Adipocyte (in vitro differentiated cells): ENCODE measurements at places on chromosomes 4 and X.

DNA sequence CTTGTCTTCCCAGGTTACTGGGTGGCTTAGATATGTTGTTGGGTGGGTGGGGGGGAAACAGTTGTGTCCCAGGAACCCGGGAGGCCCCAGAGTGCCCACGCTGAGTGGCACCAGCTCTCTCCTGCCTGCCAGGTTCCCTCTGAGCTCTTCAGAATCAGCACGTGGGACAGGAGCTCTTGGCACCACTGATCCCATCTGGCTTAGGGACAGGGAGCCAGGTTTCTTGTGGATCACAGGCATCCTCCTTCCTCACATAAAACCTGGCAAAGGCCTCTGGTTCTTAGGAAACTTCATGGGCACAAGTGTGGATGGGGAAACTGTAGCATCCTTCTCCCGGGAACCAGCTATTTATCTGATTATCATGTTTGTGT is 3.4 kb downstream of the GPR78 start:
- DNase-seq: no peak

GRCh38 chr4:174873931-174874330 is 44.2 kb upstream of the ADAM29 start:
- peak; percentile 58 for DNase-seq

GRCh38 chrX:67787196-67787595 is 243.4 kb downstream of the AR start:
- DNase-seq: no peak

- DNase-seq: no peak
These were observed 157.1 kb upstream of the PGRMC2 start for GRCh38 chr4:128444544-128445302.

GRCh38 chr4:159498446-159499115 is 395.7 kb downstream of the RAPGEF2 start:
- no peak for DNase-seq

GRCh38 chr4:31408121-31408520 is 688.0 kb downstream of the PCDH7 start:
- peak; percentile 10 for DNase-seq

DNA sequence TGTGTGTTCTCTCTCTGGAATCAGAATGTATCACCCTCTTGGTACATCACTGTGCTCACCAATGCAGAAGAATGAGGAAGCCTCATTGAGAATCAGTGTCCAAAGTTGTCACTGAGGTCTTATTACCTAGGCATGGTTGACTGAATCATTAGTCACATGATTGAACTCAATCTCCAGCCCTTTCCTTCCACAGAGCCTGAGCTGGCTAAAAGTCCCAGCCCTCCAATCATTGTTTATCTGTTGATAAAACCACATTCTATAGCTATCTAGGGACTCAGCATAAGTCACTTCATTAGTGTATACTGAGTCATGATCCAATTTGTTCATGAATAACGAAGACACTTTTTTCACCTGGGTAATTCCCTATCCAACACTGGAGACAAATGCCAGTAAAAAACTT is 396.8 kb downstream of the TRAM1L1 start:
- DNase-seq: no peak

DNA sequence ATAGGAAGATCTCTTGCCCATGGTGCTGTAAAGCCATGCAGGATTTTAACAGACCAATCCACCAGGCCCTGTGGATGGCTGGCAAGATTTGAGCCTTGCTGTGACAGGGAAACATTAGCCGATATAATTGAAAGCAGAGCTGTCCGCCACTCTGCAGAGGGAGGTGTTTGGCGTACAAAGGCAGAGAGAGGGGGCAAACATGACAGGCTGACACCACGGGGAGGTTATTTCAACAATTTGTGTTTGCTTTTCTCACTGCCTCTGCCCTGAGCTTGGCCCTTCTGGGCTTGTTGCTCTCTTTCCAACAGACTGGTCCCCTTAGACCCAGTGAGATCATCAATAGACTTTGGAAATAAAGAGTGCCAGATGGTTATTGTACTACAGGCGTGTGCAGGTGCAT is 59.4 kb downstream of the CLNK start:
- no peak for DNase-seq

DNA sequence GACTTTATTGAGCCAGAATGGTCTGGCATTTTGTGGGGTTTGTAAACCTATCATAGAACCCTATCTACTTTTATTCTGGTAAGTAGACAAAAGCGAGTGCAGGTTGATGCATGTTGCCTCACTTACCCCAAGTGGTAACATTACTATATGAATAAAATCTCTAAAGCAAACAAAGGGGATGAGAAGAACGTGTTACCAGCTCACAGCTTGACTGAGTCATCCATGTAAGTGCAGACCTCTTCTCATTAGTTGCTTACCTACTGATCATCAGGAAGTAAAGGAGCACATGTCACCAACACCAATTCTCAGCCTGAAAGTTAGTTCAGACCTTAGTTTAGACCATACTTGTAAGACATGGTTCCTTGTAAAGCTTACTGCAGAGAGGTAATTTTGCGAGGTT is 1328.3 kb downstream of the C4orf33 start:
- DNase-seq: no peak

GRCh38 chr4:39528061-39528465 is 824 bp upstream of the UGDH start:
- peak; percentile 90 for DNase-seq

DNA sequence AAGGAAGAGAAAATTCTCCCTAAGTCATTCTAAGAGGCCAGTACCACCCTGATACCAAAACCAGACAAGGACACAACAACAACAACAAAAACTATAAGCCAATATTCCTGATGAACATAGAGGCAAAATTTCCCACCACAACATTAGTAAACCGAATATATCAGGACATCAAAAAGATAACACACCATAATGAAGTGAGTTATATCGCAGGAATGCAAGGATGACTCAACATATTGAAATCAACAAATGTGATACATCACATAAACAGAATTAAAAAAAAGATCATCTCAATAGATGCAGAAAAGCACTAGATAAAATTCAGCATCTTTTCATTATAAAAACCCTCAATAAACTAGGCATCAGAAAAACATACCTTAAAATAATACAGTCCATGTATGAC is 1844.4 kb upstream of the PCDH10 start:
- peak; percentile 33 for DNase-seq

DNA sequence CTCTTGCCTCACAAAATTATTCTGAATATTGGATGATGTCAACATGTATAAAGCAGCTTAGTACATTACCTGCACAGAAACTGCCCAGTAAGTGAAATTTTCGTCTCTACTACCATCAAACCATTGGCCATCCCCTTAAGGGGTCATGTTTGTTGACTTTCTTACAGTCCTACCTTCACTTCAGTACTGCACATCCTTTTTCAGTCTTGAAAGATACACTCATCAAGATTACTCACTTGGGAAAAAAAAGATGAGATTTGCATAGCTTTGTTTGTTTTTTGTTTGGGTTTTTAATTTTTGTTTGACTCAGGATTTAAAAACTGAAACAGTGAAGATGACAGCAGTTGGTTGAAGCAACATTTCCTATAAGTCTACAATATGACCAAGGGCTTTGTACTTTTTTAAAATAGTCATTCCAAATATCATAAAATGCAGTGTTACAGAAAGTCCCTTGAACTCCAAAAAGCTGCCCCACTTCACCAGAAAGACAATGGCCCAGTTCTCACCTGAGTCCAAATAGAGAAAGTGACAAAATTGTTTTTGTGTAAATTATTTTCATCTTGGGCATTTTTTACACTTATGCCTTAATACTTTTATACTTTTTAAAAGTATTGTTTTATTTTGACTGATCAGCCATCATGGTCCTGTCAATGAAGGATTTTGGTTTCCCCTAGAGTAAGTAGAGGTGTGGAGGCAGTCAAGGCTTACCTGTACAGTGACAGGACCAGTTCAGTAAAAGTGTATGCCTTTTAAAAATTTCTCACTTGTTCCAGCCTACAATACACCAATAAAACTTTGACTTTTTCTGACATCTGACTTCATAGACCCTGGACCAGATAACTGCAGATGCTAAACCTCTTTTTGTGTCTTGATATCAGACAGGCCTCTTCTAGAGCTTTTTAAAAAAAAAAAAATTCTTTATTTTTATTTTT is 59.7 kb upstream of the EDA2R start:
- no peak for DNase-seq

DNA sequence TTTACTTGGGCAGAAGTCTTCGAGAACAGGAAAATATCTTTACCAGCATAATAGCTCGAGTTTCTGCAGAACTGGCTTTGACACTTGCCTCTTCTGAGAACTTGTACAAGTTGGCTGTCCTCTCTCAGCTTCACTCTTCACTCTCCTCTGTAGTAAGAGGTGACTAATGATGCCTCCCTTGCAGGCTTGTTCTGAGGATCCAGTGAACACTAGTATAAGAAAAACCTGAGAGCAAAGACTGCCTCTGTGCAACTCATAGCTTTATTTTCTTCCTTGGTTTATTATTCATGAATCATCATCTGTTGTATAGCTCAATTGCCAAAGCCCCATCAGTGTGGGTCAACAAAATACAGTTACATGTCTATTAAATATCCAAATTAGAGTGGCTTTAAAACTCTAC is 266.7 kb upstream of the CLNK start:
- no peak for DNase-seq

GRCh38 chr4:173012608-173013007 is 156.0 kb upstream of the GALNT7 start:
- no peak for DNase-seq

GRCh38 chr4:128608006-128608405 is 201.5 kb upstream of the JADE1 start:
- no peak for DNase-seq

GRCh38 chr4:3244747-3245146 is 4.2 kb upstream of the MSANTD1 start:
- no peak for DNase-seq

DNA sequence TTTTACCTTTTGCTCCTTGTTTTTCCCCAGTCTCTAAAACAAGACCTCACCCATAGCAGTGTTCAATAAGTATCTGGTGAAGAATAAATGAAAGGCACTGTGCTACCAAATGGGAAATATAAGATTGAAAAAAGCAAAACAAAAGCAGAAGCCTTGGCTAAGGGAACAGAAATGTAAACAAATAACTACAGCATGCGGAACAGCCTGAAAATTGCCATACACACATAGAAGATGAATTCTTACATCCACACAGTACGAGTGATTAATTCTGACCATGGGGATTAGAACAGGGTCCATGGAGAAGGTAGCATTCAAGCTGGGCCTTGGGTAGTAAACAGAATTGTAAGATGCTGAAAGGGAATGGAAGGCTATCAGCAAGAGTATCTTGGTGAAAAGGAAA is 40.5 kb downstream of the TMEM150C start:
- DNase-seq: no peak

GRCh38 chr4:168888715-168889215 is 121.3 kb downstream of the CBR4 start:
- DNase-seq: no peak

- DNase-seq: no peak
These were observed 66.4 kb downstream of the AMMECR1 start for GRCh38 chrX:110251526-110251925.

GRCh38 chrX:1316527-1316926 is 20.1 kb upstream of the IL3RA start:
- no peak for DNase-seq

DNA sequence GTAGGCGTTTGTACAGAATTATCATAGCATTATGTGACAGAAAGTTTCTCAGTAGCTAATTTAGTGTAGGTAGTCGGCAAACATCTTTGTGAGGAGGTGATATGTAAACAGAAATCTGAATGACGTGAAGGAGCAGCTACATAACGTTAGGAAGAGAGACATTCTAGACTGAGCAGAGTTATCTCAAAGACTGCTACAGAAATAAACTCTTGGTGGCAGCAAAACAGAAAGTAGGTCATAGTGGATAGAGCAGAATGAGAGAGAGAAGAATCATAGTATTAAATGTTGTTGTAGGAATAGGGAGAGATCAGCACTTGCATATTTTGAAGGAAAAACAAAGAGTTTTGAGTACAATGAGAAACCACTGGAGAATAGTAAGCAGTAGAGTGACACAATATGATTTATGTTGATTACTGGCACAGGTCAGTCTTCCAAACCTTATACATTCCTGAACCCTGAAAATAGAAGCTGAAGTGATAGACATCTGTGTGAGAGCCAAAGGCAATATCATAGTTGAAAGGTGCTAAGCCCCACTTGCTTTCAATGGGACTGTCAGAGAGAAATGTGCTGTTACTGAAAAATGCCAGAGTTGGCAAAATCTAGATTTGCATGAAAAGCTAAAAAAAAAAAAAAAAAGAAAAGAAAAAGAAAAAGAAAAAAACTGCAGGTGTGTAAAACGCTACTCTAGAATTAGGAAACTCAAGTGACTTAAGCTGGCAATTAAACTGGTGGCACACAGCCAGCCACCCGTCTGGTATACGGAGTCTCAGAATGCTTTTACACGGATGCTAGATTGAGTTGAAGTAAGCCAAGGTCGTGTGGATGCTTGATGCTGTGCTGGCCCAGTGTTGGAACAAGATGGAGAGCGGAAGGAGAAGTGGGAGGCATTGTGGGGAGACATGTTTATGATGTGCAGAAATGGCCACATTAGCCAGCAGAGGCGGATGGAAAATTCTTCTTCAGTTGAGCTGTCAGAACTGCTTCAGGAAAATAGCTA is 750.2 kb upstream of the HS3ST1 start:
- no peak for DNase-seq

- no peak for DNase-seq
These were observed 3.7 kb downstream of the PCGF3 start for GRCh38 chr4:709348-709747.

DNA sequence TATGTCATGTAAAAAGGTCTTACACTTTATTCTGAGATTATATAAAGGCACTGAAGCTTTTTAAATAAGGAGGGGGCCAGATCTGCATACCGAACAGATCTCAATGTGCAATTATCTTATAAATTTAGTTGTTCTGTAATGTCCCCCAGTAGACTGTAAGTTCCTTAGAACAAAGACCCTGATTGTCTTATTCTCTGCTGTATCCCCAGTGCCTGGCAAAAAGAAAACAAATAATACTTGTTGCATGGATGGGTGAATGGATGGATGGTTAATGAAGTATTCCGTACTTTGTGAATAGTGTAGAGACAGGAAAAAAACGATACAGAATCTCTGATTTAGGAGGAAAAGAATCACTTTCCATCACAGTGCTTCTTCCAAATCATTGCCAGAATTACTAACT is 141.5 kb downstream of the CHM start:
- no peak for DNase-seq

DNA sequence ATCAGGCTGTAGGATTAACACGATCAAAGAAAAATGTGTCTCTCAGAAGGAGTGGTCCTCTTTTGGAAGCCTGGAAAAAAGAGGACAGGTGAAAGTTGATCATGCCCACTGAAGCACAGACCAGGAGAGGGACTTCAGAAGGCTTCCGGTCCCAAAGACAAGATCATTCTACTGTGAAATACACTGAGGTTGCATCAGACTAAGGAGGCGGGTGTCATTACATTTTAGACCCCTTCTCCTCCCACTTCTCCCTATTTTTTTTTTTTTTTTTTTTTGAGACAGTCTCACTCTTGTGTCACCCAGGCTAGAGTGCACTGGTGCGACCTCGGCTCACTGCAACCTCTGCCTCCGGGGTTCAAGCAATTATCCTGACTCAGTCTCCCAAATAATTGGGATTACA is 67.5 kb downstream of the RBM47 start:
- DNase-seq: no peak

- no peak for DNase-seq
These were observed 57.6 kb downstream of the MAPK10 start for GRCh38 chr4:86302251-86302650.

GRCh38 chrX:121455890-121456289 is 408.5 kb downstream of the GLUD2 start:
- no peak for DNase-seq

- no peak for DNase-seq
These were observed 275.8 kb upstream of the CLNK start for GRCh38 chr4:10960389-10960788.
